ENCODE measurements at places on chromosomes 7 and 10.

GRCh38 chr7:121961089-121961867, 88.3 kb downstream of the PTPRZ1 start:
- DNase-seq = no peak

GRCh38 chr7:149769915-149770314, 3.5 kb downstream of the ZNF467 start:
- no peak for DNase-seq

GRCh38 chr7:16594061-16594460, 51.5 kb downstream of the ANKMY2 start:
- DNase-seq = no peak

DNA sequence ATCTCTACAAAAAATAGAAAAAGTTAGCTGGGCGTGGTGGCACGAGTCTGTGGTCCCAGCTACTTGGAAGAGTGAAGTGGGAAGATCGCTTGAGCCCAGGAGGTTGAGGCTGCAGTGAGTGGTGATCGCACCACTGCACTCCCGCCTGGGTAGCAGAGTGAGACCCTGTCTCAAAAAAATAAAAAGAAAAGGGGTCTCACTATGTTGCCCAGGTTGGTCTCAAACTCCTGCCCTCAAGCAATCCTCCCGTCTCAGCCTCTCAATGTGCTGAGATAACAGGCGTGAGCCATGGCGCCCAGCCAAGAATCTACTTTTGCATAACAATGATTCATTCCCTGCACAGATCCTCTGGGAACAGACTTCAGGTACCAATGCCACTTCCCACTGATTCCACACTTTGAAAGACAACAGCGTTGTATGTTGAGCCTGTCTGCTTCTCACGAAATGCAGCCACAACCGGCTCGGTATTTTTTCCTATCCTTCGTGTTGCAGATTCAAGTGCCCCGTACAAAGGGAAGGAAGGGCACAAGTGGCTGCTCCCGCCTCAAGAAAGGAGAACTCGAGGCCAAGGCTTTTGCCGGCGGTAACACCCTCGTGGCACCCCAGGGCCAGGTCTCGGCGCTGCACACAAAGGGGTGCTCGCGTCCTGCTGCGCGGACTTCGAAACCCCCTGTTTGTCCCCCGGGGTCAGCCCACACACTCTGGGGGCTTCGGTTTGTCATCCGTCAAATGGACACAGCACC, 745 bp downstream of the DAGLB start:
- DNase-seq = peak; percentile 62

- DNase-seq = no peak
Observed at GRCh38 chr10:105974803-105975456, 1189.6 kb downstream of the SORCS1 start.

DNA sequence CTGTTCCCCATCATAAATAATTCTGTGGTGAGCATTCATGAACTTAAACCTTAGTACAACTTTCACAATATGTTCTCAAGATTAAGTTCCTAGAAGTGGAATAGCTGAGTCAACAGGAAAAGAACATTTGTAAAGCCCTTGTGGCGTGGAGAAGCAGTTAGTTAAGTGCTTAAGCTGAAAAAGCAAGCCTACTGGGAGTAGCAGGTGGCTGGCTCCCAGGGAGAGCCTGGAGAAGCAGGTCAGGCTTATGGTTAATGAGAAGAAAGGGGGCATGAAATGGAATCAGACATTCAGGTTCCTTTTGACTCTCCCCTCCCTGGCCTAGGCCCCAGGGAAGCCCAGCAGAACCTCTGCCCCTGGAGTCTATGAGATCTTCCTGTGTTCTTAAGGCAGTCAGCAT, 35.3 kb downstream of the VSTM4 start:
- DNase-seq = no peak

DNA sequence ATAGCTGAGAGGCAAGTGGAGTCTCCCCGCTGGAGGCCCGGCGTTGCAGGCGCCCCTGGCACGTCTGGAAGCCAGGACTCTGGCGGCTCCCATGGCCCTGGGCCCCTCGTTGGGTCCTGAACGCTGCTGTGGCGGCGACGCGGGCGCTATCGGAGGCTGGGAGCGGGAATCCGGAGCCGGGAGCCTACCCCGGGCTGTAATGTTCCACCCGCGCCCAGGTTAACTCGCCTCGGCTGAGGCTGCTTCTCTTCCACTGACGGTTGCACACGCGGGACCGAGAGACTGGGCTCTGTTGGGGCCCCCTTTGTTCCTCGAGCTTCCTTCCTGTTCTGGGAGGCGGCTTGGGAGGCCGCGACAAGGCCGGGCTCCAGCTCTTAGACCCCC, 1.3 kb upstream of the HOXA5 start:
- DNase-seq = no peak

DNA sequence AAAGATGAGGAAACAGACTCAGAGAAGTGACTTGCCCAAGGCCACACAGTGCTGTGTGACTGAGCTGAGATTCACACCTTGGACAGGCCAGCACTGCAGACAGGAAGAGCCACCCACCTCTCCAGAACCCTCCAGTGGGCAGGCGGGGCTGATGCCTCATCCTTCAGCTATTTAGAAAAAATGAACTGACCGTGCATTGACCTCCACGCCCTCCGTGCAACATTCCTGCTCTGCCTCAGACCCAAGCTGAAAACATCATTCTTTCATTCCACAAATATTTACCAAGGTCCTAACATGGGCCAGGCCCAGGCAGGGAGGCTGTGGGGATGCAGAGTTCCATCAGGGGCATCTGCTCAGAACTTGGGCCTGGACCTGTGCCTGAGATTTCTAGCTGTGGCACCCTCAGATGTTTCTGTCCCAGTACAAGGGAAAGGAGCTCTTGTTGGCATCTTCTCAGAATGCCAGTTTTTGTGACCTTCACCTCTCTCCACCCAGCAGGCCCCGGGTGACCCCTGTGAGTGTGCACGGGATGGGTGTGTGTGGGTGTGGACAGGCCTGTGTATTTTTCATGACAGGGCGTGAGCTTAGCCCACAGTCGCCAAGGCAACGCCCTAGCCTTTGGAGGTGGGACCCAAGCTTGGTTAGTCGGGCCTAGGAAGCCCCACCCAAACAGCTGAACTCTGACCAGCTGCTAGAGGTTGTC, 6.5 kb downstream of the VSIR start:
- DNase-seq = peak; percentile 75

GRCh38 chr7:78134774-78135173, 336.2 kb downstream of the PHTF2 start:
- DNase-seq = no peak

GRCh38 chr10:124996854-124997215, 54.9 kb downstream of the ZRANB1 start:
- DNase-seq = no peak

- DNase-seq = no peak
Observed at GRCh38 chr7:23234569-23235296, 11.8 kb upstream of the GPNMB start.

- no peak for DNase-seq
Observed at GRCh38 chr10:70923696-70924095, 35.3 kb upstream of the PCBD1 start.

DNA sequence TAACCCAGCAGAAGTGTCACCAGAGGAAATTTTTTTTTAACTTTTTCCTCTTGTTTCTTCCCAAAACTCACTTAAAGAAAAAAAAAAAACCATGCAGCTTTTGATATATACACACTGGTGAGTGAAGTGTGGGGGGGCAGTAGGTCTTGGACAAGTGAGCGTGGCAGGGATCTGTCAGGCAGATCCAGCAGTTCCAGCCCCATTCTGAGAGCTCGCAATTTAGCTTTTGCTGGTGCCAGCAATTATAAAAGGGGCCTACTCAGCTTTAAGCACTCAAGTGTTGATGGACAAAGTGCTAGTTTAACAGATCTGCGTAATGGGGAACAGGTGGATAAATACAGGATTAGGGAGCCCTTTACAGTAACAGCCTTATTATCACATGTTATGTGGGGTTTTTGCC, 619.2 kb upstream of the GALNT17 start:
- no peak for DNase-seq

DNA sequence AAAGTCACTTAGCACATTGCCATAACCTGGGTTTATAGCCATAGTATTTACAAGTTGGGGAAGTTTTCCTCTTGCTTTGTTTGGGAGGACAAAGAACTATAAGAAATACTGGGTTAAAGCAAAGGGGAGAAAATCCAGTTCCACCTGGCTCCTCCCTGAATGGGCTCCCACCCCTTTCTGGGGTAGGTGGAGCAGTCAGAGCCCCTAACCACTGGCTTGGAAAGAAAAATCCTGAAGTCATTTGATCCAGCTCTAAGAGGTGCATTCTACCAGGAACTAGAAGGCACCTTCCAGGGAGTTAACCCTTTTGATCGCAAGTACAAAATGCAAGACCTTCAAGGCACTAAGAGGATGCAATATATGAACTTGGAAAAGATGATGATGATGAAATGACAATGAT, 31.3 kb upstream of the TCF7L2 start:
- DNase-seq = no peak

GRCh38 chr7:84314263-84314662, 119.7 kb upstream of the SEMA3A start:
- DNase-seq = no peak

DNA sequence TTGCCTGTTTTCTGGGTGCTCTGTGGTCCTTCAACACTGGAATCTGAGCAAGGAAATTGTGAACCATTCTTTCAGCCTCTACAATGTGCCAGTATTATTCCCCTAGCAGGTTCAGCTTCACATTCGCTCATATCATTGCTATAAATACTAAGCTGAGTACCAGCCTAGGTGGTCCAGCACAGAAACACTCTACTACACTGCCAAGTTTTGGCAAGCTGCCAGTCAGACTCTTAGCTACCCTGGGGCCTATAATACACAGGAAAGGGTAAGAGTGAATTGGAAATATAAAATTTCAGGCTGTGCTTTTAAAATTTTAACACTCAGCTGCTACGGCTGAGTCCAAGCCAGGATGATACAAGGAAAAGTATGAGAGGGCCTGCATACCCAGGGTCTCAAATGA, 49.9 kb upstream of the PPP1R3A start:
- DNase-seq = no peak

GRCh38 chr7:69388452-69389137, 209.7 kb upstream of the AUTS2 start:
- no peak for DNase-seq

- DNase-seq = no peak
Observed at GRCh38 chr10:108872854-108873253, 1050.5 kb downstream of the XPNPEP1 start.

DNA sequence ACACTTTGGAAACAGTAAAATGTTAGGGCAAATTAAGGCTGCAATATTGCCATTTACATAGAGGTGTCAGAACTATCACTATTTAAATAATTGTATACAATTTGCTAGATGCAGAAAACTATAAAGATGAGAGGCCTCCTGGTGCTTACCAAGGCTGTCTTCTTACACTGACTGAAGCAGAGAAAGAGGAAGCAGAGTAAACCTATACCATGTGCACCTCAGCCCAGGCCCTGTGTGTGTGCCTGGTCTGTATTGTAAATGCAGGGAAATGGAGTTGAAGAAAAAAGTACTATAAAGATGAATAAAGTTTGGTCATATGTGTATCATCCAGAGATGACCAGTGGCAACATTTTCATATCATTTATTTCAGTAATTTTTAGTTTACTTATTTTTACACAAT, 29.2 kb downstream of the ELMO1 start:
- DNase-seq = no peak

- no peak for DNase-seq
Observed at GRCh38 chr10:3848005-3848774, 63.2 kb upstream of the KLF6 start.

GRCh38 chr10:77317221-77317620, 320.4 kb downstream of the KCNMA1 start:
- no peak for DNase-seq

- DNase-seq = no peak
Observed at GRCh38 chr7:105216786-105217185, 171.9 kb downstream of the SRPK2 start.

GRCh38 chr10:124353091-124353815, 65.5 kb downstream of the OAT start:
- no peak for DNase-seq

GRCh38 chr10:28385748-28386502, 83.1 kb upstream of the MPP7 start:
- no peak for DNase-seq

- DNase-seq = no peak
Observed at GRCh38 chr7:80819503-80819902, 99.3 kb downstream of the SEMA3C start.

- DNase-seq = no peak
Observed at GRCh38 chr7:126658684-126659083, 594.1 kb downstream of the GRM8 start.

GRCh38 chr7:73342645-73343044, 14.7 kb downstream of the FKBP6 start:
- no peak for DNase-seq

GRCh38 chr10:98076086-98076485, 45.7 kb upstream of the CRTAC1 start:
- no peak for DNase-seq

DNA sequence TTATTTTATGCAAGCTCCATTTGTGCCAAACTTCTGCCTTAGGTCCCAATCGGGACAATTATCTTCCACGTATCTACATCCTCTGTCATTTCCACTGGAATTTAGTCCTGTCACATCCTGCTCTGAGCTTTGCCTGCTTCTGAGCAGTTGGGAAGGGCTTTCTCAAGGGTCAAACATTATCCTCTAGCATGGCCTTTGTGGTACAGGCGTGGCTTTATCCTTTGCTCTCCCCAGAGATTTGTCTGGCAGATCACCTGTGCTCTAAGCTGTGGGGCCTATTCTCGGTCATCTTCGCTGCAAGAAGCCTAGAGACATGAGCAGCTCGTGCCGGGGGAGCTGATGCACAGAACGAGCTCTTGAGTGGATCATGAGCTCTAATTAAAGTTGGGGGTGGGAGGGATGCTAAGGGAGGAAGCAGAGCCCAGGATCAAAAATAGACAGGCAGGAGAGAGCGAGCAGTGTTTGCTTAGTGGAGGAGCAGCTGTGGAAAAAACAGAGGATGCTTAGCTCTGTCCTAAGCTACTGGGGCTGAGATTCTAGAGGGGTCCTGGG, 19.8 kb upstream of the TMEM273 start:
- DNase-seq = no peak

GRCh38 chr7:84908196-84908793, 278.6 kb downstream of the SEMA3D start:
- no peak for DNase-seq

DNA sequence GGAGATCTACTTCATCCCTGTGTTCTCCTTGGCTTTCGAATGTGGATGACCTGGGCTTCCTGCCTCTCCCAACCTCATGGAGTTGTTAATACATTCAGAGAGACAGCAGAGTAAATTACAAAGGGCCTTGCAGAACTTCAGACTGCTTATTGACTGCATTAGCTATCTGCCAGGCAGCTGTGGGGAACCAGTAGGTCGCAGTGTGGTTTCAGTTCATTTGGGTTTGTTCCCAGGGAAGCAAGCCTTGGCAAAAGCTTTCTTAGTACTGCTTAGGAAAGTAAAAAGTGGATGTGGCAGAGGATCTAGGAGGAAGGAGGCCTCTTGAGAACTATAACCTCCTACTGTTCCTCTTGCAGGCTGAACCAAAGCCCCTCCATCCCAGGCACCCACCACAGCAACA, 9.2 kb downstream of the NPFFR1 start:
- DNase-seq = no peak

All from T1000 (cell line).